NCI-H2081 treated with DMSO at 0.1 percent for 48 hours (cell line): ENCODE measurements at places on chromosomes 6 and 20.

- DNase-seq = no peak
Observed at GRCh38 chr6:41040101-41040939, 1.3 kb upstream of the UNC5CL start.

GRCh38 chr6:33843131-33844121, 39.6 kb upstream of the MLN start:
- no peak for DNase-seq

- peak; percentile 74 for DNase-seq
Observed at GRCh38 chr6:19554356-19555225, 282.6 kb upstream of the ID4 start.

DNA sequence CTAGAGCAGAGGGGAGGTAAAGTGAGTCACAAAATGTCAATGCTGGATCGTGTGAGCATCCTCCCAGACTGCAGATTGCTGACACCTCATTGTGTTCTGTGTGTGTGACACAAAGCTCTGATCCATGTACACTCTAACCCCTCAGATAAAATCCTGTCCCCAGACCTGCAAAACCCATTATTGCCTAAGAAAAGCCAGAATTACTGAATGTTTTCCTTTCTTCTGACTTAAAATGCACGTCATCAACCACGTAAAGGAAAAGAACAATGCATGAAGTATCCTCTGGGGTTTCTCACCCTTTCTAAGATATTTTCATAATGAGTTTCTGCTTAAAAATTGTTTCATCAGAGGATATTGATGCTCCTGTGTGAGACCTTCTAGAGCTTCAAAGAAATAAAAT, 218.0 kb upstream of the PREP start:
- no peak for DNase-seq

- no peak for DNase-seq
Observed at GRCh38 chr20:57392512-57393271, 1.5 kb downstream of the RBM38 start.

DNA sequence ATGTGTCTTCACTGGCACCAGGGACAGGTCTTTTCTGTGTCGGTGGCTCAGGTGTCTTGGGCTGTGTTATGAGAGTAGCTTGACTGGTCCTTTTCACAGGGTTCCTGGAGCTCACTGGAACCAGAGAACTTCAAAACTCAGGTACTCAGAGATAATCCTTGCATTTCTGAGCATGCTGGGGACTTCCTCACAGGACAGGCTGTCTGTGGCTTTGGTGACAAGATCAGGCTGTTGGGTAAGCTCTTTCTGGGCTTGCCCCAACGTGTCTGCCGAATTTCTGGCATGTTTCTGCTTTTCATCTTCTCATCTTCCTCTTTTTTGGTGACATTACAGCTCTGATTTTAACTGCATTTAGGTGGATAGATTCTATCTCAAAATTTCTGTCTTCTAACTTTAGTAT, 270.0 kb downstream of the CDH26 start:
- no peak for DNase-seq

DNA sequence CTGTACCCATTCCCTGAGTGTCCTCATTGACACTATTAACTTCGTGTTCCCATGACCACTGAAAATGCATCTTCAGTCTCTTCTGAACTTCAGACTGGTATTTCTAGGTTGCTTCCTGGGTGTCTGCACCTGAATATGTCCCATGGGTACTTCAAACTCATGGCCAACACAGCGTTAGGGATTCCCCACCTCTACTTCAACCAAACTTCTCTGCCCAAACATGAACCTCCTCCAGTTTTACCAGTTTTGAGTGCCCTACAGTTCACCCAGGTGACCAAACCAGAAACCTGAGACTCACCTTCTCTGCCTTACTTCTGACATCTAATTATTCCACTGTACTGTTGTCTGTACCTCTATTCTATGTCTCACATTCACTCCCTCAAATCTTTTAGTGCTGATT, 99.5 kb upstream of the SUPT3H start:
- no peak for DNase-seq

GRCh38 chr20:36028106-36028808, 59.9 kb downstream of the CNBD2 start:
- no peak for DNase-seq

DNA sequence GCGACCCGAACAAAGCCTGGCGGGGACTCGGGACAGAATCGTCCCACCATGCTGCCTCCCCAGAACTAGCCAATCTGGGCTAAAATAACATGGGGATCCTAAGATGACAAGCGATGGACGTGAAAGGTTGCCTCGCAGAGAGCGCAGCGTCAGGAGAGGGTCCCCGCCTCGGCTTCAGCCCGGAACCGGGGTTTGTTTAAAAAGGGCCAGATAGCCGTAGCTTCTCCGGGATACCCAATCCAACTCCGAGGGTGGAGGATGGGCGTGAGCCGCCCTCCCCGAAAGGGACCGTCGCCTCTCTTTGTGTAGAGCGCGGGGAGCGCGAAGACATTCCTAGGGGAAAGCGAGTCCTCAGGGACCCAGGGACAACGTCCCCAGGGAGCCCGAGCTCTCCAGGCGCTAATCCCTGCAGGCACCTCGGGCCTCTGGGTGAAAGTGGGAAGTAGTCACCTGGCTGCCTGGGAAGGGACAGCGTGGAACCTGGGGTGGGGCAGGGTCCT, 643 bp downstream of the CD24 start:
- DNase-seq = no peak

- DNase-seq = no peak
Observed at GRCh38 chr6:102911571-102911970, 1518.1 kb downstream of the GRIK2 start.

GRCh38 chr6:54516321-54516720, 208.1 kb downstream of the TINAG start:
- no peak for DNase-seq

DNA sequence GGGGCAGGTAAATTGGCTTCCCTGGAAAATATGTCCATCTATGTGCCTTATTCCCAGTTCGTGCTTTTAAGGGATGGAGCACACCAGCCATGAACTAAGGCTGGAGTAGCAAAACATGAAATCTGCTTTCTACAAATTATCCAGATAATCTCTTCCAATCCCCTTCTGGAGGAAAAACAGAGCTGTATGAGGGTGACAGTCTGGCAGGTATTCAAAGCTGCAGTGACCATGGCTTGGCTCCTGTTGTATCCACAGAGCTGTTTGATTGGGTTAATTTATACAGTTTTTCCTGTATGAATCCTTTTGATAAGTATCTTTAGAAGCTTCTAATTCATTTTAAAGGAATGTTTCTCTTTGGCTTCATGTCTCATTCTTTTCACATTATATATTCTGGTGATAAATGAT, 144.4 kb downstream of the AIG1 start:
- no peak for DNase-seq

GRCh38 chr6:45608252-45608913, 230.6 kb upstream of the SUPT3H start:
- DNase-seq = no peak
